Hematopoietic multipotent progenitor cell treated with erythropoietin and hydrocortisone succinate and interleukin-3 and kit ligand, for 4 days (in vitro differentiated cells): ENCODE measurements at places on chromosomes 7 and 10.
A peak's percentile ranks its signal among the peaks of the same experiment; 100 is the strongest.

DNA sequence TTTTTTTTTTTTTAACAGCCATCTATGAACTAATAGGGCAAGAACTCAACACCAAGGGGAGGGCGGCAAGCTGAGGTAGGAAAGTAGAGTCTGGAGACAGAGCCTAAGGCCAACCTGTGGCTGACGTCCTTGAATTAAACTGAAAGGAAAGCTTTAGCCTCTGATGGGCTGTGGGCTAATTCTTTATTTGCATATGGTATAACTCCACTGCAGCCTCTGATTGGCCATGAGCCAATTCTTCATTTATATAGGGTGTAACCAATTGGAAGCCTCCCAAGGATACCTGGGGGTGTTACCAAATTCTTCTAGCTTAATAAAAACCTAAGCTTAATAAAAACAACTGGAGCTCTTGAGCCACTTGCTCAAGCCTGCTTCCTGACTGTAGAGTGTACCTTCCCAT lies 10.3 kb downstream of the TYW1 start:
- DNase-seq: peak; percentile 41

DNA sequence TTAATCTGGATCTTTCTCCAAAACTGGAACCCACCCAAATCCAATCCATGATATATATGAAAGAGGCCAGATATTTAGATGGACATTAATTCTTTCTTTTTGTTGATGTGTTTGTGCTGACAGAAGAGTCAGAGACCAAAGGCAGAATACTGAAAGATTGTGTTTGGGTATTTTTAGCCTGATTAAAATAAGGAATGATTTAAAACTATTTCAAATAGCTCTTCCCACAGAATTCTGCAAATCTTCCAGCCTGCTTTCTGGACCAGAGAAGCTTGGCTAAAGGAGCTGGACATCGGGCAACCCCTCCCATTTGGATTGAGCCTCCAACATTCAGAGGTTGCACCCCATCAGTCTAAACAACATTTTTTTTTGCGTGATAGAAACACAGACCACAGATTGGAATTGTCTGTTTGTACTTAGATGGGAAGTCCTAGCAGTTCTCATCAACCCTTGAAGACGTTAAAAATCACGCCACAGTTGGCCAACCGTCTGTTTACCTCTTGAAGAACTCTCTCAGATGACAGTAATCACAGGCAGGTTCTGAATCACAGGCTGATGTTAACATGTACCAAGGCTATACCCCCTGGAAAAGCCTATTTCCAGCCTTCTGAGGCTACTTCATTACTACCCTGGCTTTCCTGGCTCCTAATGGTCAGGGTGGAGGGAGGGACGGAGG lies 155.2 kb upstream of the NRP1 start:
- no peak for DNase-seq

- DNase-seq: no peak
Observed at GRCh38 chr10:75395932-75396630, 5.5 kb downstream of the ZNF503 start.

GRCh38 chr7:23335621-23336020 lies 36.5 kb downstream of the MALSU1 start:
- DNase-seq: no peak

- DNase-seq: peak; percentile 92
Observed at GRCh38 chr10:69237528-69238159, 17.5 kb downstream of the HKDC1 start.

- no peak for DNase-seq
Observed at GRCh38 chr10:15542817-15543216, 171.7 kb upstream of the FAM171A1 start.

DNA sequence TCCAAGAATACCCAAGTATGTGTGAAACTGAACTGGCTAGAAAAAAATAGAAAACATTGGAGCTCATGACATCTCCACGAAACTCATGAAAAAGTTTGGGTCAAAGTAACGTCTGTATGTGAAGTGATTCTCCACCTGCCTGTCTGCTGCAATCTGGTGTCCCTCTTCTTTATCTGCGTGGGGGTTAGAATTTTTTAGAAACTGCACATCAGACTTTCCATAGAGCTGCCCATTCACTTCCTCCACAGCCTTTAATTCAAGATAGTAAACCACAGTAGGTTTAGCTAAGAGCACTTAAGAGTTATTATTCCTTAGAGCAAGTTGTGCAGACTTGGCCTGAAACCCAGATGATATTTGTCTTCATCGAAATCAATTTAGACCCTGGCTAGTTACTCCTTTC lies 55.3 kb downstream of the SCIN start:
- DNase-seq: peak; percentile 71

DNA sequence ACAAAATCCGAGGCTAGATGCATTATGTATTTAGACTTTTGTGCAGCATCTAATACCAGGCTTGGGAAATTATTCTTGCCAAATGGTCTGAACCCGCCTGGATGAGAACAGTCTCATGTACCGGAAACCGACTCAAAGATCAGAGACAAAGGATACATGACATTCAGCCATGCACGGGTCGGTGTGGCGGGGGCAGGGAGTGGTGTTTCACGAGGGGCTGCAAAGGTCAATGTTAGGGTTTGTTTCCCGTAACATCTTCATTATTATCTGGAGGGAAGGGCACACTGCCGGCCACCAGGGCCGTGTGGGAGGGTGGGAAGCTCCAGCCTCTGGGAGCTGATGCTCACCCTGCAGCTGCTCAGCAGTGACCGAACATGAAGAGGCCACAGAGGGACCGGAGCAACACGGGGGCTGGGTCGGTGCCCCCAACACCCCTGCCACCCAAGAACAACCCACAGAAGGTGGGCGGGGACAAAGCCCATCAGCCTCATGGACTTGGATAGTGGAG lies 23.1 kb downstream of the CNPY1 start:
- no peak for DNase-seq

- DNase-seq: no peak
Observed at GRCh38 chr10:63057509-63057908, 75.6 kb upstream of the NRBF2 start.

- DNase-seq: no peak
Observed at GRCh38 chr10:130048081-130048480, 62.5 kb downstream of the C10orf143 start.
